ENCODE measurements at places on chromosomes 1 and 21. TPM values are rescaled to one million over a fixed set of nuclear protein-coding genes. Genes with fewer than 3 reads are reported as not detected.

Gene CRP
- total RNA-seq = not detected

Gene KCNE2
- not detected for total RNA-seq

Gene DCLRE1B
- 19.7 TPM for total RNA-seq

Gene KIF14
- total RNA-seq = 34.1 TPM

Gene PRAMEF2
- not detected for total RNA-seq

Gene RHOU
- 9.7 TPM for total RNA-seq

Gene PTPN7
- total RNA-seq = 242 TPM

Gene ZBTB8B
- not detected for total RNA-seq

Gene PAPPA2
- total RNA-seq = 0.05 TPM

Gene ITGB2
- 503 TPM for total RNA-seq

Gene PYGO2
- 40.2 TPM for total RNA-seq

Gene CRABP2
- 1.3 TPM for total RNA-seq

Gene ZNF669
- total RNA-seq = 10.3 TPM

Gene TIE1
- 1.3 TPM for total RNA-seq

Gene SLAMF1
- total RNA-seq = 48.5 TPM

Gene JAM2
- total RNA-seq = 0.05 TPM

Gene LRP8
- total RNA-seq = 71.8 TPM

Gene MYOC
- total RNA-seq = not detected

Gene CHIA
- not detected for total RNA-seq

Gene CADM3
- not detected for total RNA-seq

Gene LRRN2
- not detected for total RNA-seq

Gene C1orf115
- 0.10 TPM for total RNA-seq

Gene GJA4
- not detected for total RNA-seq

Gene VPS45
- 36.1 TPM for total RNA-seq

Gene S100A3
- total RNA-seq = not detected

Gene TRAPPC10
- total RNA-seq = 72.2 TPM

Gene CHI3L2
- 27.0 TPM for total RNA-seq

Gene LCE1F
- not detected for total RNA-seq

Gene LMX1A
- total RNA-seq = not detected

Gene KRTAP19-6
- total RNA-seq = not detected

Gene OR2T11
- total RNA-seq = not detected

Gene TGFBR3
- total RNA-seq = 4.0 TPM

Gene ZNF695
- 1.0 TPM for total RNA-seq

Gene TM2D1
- 28.5 TPM for total RNA-seq

Gene LCE4A
- not detected for total RNA-seq

Gene POGZ
- total RNA-seq = 68.5 TPM

Gene LHX4
- total RNA-seq = not detected

Gene LCE5A
- not detected for total RNA-seq

Gene CHD5
- total RNA-seq = 0.47 TPM

Gene XCL1
- 38.3 TPM for total RNA-seq

Gene CAMK1G
- total RNA-seq = not detected

Gene ADAMTS1
- total RNA-seq = 0.99 TPM

Gene SELL
- 222 TPM for total RNA-seq

Gene UBL4B
- not detected for total RNA-seq

Gene REN
- not detected for total RNA-seq

Gene ATAD3C
- total RNA-seq = 1.0 TPM

Data from activated CD8-positive, alpha-beta T cell treated with anti-CD3 and anti-CD28 coated beads, Interleukin-2, amount 10 ng/mL, durations not matched to agents 7 days and 5 days (primary cell).